ENCODE measurements at places on chromosomes 4 and X. TPM values are rescaled to one million over a fixed set of nuclear protein-coding genes. Genes with fewer than 3 reads are reported as not detected.

Gene SLC9B2
- 22.6 TPM for total RNA-seq

Gene RAB28
- 4.3 TPM for total RNA-seq

Gene F8A3
- total RNA-seq, result 1.1 TPM

Gene TMEM128
- total RNA-seq, result 13.7 TPM

Gene OCIAD2
- total RNA-seq, result 10.5 TPM

Gene SGMS2
- 5.4 TPM for total RNA-seq

Gene CDX4
- not detected for total RNA-seq

Gene MXRA5
- total RNA-seq, result under 0.01 TPM

Gene MAGED4
- 6.7 TPM for total RNA-seq

Gene CENPVL3
- total RNA-seq, result 3.2 TPM

Gene CSAG3
- not detected for total RNA-seq

Gene SLC9B1
- total RNA-seq, result 0.81 TPM

Gene PRDM5
- 2.2 TPM for total RNA-seq

Gene GABRG1
- total RNA-seq, result not detected

Gene PPA2
- total RNA-seq, result 60.6 TPM

Gene KLHL34
- not detected for total RNA-seq

Gene PPEF2
- total RNA-seq, result under 0.01 TPM

Gene VGLL1
- total RNA-seq, result not detected

Gene EFHC2
- total RNA-seq, result 7.3 TPM

Gene SLC10A3
- total RNA-seq, result 37.2 TPM

Gene ARHGEF38
- total RNA-seq, result under 0.01 TPM
